ENCODE measurements at places on chromosomes 7 and 10.

- no peak for DNase-seq
Observed at GRCh38 chr7:37709631-37710509, 26.3 kb downstream of the GPR141 start.

- no peak for DNase-seq
Observed at GRCh38 chr10:11586170-11586569, 25.3 kb downstream of the USP6NL start.

GRCh38 chr10:102869258-102870198 is at the start of gene AS3MT:
Gene AS3MT, plus strand, starts transcription at chr10:102869470. Its CDS starts 123 bp downstream, at chr10:102869593.
- DNase-seq = no peak

DNA sequence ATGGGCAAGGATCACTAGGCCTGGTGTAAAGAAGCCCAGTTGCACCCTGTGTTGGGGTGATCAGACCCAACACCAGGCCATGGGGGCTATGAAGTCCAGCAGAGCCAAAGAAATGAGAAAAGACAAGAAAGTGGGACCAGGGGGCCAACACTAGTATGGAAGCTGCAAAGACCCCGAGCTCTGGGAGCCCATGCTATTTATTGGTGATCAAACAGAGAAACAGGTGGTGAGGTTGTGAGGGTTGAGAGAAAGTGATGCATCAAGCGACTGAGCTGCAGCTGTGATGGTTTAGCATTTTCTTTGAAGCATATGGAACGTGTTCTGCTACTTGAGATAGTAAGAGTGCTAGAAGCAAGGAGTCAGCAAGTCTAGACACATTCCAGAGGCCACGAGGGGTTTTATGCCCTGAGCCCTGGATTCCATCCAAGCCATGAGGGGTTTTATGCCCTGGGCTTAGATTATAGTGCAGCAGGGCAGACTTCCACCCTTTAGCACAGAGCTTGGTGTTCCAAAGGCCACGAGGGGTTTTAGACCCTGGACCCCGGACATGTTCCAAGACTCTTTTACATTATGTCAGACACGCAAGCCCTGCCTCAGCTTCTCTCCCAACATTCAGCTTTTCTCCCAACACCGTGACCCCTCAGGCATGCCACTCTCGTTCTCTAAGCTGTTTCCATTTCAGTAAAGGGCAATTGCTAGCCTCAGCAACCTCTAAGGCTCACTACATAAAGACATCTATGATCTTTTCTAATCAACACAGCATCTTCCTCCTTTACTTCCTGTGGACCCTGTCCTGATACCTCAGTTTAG is 43.1 kb upstream of the GPAM start:
- no peak for DNase-seq

- no peak for DNase-seq
Observed at GRCh38 chr10:108757946-108758345, 1165.4 kb downstream of the XPNPEP1 start.

DNA sequence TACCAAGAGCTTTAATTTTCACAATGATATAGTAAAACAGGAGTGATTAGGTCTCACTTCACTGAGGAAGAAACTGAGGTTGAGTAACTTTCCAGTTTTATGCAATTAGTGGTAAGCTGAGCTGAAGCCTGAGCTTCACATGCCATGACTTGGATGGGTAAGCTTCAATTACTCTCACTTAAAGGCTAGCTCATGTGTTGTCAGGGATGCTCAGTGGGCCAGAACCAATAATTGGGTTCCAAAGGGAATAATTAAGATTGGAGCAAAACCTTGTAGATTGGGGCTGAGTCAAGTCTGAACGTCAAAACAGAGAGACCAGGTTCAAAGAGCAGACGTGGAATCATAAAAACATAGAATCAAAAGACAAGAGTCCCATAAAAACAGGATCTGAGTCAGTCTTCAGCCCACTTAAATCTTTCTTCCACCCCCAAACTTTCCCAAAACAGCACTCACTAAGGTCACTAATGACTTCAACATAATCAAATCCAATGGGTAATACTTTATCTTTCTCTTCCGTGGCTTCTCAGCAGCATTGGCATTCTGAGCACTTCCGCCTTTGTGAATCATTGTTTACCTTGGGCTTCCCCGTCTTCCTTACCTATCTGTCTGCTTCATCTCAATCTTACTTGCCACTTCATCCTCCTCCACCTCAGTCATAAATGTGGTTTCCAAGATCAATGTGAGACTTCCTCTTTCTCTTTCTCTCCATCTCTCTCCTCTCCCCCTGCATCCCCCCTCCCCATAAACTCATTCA is 23.0 kb upstream of the EGFR start:
- no peak for DNase-seq

GRCh38 chr7:41193738-41194282 is 509.1 kb downstream of the INHBA start:
- DNase-seq = no peak

DNA sequence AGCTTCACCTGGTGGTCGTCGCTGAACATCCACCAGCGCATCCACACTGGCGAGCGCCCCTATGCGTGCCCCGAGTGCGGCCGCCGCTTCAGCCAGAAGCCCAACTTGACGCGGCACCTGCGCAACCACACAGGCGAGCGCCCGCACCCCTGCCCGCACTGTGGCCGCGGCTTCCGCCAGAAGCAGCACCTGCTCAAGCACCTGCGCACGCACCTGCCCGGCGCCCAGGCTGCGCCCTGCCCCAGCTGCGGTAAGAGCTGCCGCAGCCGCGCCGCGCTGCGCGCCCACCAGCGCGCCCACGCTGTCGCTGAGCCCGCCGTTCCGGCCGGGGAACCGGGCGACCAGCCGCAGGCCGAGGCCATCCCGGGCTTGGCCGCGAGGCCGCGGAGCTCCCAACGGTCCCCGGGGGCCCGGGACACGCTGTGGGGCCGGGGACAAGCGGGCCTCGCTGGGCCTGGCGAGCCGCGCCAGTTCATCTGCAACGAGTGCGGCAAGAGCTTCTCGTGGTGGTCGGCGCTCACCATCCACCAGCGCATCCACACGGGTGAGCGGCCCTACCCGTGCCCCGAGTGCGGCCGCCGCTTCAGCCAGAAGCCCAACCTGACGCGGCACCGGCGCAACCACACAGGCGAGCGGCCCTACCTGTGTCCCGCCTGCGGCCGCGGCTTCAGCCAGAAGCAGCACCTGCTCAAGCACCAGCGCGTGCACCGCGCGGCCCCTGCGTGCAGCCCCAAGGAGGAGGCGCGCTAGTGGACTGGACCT is 18.4 kb downstream of the ZNF775 start:
- DNase-seq = no peak

DNA sequence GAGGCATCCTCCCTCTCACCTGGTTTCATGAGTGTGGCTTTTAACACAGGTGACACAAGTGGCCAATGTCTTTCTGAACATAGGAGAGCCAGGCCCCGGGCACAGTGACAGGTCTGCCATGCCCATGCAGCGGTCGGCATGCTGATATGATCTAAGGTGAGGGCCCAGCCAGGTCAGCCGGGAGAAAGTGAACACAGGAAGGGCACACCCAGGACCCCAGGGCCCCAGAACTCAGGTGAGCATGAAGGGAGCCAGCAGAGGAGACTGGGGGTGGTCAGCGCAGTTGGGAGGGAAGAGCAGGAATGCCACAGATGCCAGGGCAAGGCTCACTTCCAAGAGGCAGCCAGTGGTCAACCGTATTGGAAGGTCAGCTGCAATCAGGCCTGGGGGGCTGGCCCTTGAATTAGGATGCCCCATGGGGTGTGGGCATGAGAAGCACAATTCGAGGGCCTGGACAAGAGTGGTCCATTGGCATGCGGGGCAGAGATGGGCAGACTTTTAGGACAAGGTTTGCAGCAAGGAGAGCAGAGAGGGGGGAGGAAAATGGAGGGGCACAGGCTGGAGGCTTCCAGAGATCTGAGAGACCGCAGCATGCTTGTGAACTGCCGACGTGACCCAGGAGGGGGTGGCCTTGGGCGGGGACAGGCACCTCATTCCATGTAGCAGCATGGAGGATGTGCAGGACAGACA is 3.9 kb upstream of the INPP5A start:
- no peak for DNase-seq

DNA sequence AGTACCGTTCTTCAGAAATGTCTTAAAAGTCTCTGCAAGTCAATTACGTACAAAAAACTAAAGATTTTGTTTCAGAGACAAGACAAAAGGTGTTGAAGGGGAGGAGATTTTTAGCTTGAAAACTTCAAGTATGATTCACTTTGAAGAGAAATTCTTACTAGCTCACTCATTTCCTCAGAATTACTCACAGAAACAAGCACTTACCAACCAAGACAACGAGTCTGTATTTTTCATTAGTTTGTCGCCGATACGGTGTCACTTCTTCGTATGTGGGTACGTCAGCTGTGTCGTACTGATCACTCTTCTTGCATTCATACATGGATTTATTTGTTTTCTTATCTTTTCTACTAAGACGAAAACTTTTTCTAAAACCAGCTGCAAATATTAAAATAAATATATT is 90.6 kb upstream of the ODAD2 start:
- peak; percentile 41 for DNase-seq

DNA sequence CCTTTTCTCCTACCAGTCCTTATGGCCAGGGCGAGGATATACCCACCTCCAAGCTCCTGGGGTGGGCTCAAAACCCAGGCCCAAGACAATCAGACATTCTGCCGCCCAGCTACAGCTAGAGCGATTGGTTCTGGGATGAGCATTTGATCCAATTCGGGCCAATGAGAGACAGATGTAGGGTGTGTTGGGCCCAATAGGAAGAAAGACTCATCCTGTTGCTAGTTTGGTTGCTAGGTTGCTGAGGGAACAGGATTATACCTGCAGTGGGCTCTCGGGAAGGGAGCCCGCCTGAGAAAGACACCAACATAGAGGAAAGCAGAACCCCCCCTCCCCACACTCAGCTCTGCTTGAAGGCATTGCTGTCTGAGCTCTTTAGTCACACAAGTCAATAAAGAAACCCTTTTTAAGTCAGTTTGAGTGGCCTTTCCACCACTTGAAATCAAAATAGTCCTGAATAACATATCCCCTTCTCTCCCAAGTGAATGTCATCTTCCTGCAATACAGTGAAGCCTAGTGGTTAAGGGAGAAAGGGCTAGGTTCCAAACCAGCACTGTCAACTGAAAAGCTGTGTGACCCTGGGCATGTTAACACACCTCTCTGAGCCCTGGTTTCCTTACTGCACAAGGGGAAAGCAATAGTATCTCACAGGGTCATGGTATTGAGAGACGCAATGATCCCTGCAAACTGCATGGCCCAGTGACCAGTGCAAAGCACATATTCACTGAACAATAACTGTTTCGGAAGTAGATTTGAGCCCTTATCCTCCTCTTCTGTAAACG is 21.8 kb downstream of the ITPRIP start:
- DNase-seq = no peak

GRCh38 chr10:1187151-1187854 is 131.1 kb downstream of the WDR37 start:
- DNase-seq = no peak

- no peak for DNase-seq
Observed at GRCh38 chr7:95245828-95246500, 78.4 kb downstream of the PON1 start.

DNA sequence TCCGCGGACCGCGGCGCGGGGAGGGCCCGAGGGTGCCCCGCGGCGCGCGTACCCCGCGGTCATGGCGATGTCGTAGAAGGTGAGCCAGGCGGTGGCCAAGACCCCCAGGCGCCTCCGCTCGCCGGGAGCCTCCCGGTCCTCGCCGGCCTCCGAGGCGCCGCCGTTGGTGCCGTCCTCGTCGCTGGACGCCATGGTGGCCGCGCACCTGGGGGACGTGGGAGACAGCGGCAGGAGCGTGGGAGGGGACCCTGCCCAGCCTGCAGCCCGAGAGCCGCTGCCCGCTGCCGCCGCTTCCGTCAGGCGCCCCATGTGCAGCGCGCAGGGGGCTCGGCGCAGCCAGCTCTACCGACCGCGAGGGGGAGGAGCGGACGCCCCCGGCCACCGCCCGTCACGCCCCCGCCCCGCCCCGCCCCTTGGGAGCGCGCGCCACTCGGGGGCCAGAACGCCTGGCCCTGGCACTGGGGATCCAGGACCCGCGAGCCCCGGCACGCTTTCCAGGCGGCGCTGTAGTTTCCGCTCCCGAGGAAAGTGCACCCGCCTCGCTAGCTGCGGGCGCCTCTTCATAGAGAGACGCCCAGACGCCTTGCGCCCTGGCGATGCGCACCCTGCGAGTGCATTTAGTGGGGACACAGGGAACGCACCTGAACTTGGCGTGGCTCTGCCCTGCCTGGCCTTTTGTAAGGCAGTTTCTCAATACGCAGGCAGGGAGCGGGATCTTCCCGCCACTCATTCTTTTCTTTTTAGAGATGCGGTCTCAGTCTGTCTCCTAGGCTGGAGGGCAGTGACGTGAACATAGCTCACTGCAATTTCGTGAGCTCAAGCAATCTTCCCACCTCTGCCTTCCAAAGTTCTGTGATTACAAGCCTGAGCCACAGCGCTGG is at the start of gene HACD1:
Gene HACD1 (minus strand): TSS at position 344 of the 881 bp plus-strand sequence. CDS start 35 bp downstream, at position 309.
- peak; percentile 37 for DNase-seq

- DNase-seq = no peak
Observed at GRCh38 chr10:96287392-96288105, 16.2 kb upstream of the BLNK start.

DNA sequence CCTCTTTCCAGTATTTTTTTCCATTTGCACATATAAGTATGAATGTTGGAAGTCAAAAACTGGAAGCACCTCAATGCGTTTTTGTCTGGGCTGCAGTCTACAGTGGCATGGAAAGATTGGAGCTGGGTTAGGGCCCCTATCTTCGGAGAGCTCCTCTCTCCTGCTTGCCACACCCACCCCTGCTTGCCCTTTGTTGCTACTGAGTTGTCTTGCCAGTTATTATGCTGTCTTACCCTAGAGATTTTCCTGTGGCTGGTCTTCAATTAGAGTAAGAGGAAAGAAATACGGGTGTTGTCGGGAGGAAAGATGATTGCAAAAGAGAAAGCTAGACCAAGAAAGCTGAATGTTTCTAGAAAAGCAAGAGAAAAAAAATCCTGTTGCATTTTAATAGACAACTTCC is 228.9 kb upstream of the CELF2 start:
- DNase-seq = no peak

GRCh38 chr7:121383235-121383910 is 12.7 kb downstream of the FAM3C start:
- no peak for DNase-seq

DNA sequence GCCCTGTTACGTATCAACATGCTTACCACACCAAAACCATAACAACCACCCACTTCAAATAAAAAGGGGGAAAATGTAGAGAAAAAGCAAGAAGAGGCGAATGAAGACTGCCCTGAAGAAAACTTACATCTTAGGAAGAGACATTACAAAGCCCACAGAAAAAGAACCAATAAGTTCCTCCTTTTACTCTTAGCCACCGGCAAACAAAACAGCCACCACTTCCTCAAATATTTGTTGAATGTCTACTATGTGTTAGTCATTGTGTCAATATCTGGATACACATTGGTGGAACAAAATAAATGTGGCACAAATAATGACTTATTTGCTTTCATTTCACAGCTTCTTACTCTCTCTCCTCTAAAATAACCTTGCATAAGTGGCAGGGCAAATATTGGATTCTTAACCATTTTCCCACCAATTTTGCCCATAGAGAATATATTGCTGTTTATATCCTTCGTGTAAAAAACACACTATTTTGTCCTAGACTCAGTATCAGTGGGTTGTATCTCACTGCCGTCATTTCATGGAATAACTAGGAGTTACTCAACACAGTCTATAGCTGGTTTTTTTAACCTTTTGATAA is 106.8 kb downstream of the ANK3 start:
- DNase-seq = no peak

Data from retinal pigment epithelial cell (primary cell).